ENCODE measurements at places on chromosomes 7 and 10.

DNA sequence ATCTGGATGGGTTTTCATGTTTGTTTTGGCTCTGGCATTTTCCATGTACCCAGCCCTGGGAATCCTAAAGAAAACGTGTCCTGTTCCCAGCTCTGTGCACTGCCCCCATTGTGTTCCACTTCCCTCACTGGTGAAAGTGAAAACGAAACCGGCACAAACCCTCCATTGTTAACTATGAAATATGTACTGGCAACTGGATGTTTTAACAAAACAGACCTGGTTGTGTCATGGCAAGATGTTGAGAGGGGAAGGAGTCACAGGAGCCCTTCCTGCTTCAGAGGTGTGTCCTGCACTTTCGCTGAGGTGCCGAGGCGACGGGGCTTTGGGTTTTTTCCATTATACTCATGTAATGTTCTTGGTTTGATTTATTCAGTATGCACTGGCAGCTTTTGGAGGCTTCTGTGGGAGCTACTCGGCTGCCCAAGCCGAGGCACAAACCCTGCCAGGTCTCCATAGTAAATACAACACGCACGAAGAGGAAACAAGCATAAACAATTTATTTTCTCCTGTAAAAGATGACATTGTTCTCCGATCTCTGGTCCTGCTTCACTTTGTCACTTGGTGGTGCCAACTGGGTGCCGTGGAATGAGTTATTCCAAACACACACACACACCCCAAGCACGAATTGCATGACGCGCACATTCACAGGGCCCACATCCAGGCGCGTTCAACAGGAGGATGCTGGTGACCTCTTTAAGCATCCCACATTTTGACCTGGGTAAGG lies 118.2 kb downstream of the CDK6 start:
- DNase-seq = peak; percentile 36

- no peak for DNase-seq
These were observed 18.4 kb upstream of the TBRG4 start for GRCh38 chr7:45129906-45130305.

- no peak for DNase-seq
These were observed 55.3 kb upstream of the INPP5A start for GRCh38 chr10:132482090-132482800.

- no peak for DNase-seq
These were observed 1.2 kb upstream of the PLXNA4 start for GRCh38 chr7:132577206-132578049.
